ENCODE measurements at places on chromosomes 12 and 14.

DNA sequence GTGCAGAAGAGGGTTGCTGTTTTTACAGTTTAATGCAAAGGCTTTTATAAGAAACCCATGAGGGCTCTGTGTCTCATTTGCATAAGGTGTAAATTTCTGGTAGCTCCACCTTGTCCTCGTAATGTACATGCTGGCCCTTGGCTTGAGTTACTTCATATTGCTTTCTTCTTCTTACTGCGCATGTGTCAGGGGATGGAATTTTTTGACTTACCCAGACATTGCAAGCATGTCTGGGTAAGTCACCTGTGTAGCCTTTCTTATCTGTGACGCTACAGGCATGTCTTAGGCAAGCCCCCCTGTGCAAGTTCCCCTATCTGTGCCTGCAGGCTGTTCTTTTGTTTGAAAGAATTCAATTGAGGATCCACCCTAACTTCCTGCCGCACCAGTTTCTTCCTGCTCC lies 274.2 kb downstream of the ETNK1 start:
- DNase-seq: no peak

GRCh38 chr12:115946092-115946491 lies 331.4 kb downstream of the MED13L start:
- DNase-seq: no peak

DNA sequence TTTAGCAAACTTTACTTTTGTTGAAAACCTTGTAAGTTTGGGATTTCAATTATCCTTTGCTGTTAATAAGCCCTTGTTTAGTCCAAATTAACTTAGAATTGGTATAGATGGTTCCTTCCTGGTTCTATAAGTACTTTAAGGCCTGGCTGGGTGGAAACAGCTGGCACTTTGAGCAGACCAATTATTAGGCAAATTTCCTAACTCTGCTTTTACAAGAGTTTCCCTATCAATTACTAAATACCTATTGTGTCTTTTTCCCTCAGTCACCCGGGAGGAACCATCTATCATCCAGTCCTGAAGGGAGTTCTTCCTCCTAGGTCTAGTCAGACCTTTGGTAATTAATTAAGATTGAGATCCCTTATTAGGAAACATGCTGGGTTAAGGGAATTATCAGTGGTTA lies 138.0 kb downstream of the SLC38A6 start:
- no peak for DNase-seq

GRCh38 chr14:91175291-91176201 lies 61.7 kb downstream of the DGLUCY start:
- DNase-seq: no peak

- DNase-seq: no peak
Measured at GRCh38 chr12:93460902-93461301, 6.4 kb upstream of the MRPL42 start.

- no peak for DNase-seq
Measured at GRCh38 chr12:71536279-71536938, 96.8 kb downstream of the LGR5 start.

DNA sequence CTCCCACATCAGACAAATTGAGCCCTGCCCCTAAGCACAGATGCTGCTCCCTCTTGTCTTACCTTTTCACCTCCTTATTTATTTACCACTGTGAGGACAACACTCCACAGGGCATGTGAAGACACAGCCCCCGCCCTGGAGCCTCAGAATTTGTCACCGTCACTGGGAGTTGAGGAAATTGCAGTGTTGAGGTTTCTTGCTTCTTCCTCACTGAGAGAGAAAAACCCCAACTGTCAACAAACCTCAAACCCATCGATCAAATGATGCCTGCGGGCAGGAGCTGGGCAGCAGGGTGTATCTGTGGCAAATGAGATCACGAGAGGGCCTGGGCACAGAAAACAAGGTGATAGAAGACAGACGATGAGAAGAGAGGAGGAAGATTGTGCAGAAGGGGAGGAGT lies 30.5 kb upstream of the PLEKHG3 start:
- DNase-seq: no peak

DNA sequence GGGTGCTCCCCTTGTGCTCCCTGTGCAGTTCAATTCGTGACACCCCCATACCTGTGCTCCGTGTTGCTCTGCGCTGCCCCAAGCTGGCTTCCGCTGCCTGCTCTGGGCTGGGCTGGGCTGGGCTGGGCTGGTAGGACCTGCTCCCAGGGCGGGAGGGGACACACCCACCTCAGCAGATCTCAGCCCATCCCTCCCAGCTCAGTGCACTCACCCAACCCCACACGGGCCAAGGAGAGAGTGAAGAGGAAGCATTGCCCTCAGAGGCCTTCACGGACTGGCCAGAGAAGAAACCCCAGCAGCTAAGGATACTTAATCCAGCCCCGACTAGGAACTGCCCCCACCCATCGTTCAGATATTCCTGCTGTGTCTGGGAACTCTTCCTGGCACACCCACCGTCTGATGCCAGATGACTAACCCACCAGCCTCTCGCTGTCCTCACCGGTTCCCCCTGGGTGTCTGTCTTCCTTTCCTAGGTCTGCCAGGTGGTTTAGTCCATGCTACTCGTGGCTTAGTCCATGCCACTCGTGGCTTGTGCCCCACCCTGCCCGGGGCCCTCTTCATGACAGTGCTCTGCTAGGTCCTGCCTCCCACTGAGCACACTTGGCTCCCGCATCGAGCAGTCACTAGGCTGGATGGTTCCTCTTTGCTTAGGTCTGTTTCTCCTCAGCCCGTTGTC lies at the start of gene LPAR5:
Gene LPAR5 (minus strand): TSS at position 104 of the 676 bp plus-strand sequence. CDS start 14,711 bp downstream, outside the sequence.
- DNase-seq: peak; percentile 73

GRCh38 chr14:36467332-36467731 lies 52.7 kb downstream of the NKX2-1 start:
- no peak for DNase-seq

- DNase-seq: no peak
Measured at GRCh38 chr12:66768293-66768692, 89.4 kb upstream of the GRIP1 start.

DNA sequence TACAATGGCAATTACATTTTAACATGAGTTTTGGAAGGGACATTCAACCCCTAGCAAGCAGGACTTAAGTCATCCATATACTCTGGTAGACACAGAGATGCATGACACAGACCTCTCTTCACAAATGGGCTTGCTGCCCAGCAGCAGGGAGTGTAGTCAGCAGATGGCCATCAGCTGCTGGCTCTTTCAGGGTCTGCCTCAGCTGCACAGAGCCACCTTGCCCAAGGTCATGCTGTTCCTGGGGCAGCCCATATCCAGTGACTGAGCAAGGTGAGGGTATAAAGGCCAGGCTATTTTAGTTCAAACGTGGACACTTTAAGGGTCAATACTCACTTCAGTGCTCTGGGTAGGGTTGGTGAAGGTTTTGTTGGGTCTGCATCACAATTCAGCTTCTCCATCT lies 58.3 kb upstream of the JDP2 start:
- no peak for DNase-seq

- no peak for DNase-seq
Measured at GRCh38 chr12:31412292-31412801, 86.4 kb upstream of the SINHCAF start.

DNA sequence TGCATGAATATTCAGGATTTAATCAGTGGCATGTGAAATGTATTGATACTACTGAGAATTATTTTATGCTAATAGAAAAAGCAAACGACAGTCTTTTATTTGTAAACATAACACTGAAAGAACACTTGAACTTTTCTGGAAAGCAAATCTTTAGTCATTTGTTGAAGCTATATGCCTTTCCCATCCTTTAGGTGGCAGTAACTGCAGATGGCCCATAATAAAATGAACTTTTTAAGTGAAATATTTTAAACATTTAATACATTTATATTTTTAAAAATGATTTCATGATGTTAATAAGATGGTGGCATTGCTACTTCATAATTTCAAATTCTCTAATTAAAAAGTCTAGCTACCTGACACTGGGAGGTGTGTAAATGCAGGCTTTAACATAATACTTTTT lies 13.9 kb upstream of the KRR1 start:
- no peak for DNase-seq

DNA sequence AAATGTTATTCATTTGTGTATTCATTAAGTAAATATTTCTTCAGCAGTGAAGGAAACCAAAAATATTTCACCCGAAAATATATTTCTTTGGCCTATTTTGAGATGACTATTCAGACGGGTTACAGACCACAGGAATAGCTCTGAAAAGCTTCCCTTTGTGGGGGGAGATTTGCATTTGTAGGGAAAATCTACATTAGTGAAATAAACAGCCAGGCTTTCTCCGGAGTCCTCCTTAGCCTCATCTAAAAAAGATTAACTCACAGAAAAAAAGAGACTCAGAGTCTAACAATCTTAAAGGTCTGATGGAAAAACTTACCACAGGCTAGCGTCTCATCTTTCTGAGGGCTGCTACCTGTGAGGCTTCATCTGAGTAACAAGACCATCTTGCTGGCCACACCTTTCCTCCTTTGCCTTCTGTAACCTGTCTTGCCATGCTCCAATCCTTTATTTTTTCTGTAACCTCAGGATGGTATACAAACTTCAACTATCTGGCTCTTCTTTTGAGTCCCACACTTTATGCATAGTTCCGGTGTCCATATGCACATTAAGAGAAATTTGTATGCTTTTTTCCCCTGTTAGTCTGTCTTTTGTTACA lies 100.7 kb downstream of the CNTN1 start:
- no peak for DNase-seq

DNA sequence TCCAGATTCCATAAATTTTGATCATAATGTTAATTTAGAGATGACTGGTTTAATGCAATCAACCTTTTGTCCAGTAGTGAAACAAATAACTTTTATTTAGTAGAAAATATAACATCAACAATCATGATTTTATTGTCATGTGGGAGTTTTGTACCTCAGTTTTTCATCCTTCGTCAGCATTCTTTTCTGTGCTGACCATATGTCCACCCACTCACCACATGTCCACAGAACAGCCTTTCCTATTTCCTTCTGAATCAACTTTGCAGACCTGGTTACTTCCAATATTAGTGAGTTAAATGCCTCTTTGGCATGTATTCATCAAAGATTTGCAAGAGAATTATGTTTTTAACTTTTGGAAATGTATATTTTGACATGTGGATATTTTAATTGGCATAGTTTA lies 36.8 kb upstream of the CNTN1 start:
- DNase-seq: no peak

DNA sequence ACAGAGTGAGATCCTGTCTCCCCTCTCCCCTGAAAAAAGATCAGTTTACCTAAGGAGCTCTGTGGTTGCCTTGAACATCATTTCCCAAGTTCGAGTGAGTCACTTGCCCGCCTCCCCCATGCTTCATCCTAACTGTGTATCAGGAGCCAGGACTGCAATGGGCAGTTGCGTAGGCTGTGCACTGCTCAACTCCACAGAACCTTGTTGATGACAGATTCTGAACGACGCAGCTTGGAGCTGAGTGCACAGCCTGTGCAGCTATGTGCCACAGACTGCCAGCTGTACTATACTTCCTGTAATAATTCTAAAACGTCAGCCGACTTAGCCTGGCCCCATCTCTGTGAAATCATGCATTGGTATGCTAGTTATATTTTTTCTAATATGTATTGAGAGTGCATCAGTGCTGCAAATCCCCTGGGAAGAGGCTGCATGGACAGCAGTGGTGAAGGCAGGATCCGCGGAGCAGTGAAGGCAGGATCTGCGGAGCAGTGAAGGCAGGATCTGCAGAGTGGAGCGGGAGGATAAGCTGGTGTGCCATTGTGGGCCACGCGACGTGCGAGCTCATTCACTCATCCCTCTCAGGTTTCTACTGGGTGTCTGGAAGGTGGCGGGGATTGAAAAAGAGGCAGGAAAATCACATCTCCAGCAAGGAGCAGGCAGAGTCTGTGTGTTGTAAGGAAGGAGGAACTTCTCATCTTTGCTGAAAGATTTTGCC lies 80.8 kb downstream of the GALNT9 start:
- DNase-seq: no peak

- no peak for DNase-seq
Measured at GRCh38 chr12:16165506-16165905, 112.0 kb downstream of the SLC15A5 start.

- DNase-seq: no peak
Measured at GRCh38 chr12:52600941-52601481, at the start of gene KRT72. Gene KRT72 (minus strand): TSS chr12:52601463. CDS start chr12:52601452, 11 bp downstream.

- no peak for DNase-seq
Measured at GRCh38 chr14:47993883-47994282, 318.5 kb upstream of the MDGA2 start.

DNA sequence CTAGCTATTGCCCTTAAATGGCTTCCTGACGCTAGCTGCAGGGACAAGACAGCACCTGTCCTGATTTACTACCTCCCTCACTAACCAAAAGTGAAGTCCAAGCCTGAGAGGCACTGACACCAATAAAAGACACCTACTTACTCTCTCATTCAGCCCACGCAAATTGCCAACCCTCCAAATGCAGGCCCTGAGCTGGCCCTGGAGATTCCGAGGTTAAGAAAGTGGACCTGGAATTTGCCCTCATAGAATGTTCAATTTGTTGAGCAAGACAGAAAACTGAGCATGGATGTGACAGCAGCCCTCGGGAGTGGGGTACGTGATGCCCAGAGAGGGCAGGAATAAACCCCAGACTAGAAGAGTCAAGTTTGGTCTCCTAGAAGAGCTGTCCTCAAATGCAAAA lies 16.4 kb downstream of the SERPINA3 start:
- DNase-seq: no peak
